WERI-Rb-1 (cell line): ENCODE measurements at places on chromosomes 16 and 17.
A peak's percentile ranks its signal among the peaks of the same experiment; 100 is the strongest.

DNA sequence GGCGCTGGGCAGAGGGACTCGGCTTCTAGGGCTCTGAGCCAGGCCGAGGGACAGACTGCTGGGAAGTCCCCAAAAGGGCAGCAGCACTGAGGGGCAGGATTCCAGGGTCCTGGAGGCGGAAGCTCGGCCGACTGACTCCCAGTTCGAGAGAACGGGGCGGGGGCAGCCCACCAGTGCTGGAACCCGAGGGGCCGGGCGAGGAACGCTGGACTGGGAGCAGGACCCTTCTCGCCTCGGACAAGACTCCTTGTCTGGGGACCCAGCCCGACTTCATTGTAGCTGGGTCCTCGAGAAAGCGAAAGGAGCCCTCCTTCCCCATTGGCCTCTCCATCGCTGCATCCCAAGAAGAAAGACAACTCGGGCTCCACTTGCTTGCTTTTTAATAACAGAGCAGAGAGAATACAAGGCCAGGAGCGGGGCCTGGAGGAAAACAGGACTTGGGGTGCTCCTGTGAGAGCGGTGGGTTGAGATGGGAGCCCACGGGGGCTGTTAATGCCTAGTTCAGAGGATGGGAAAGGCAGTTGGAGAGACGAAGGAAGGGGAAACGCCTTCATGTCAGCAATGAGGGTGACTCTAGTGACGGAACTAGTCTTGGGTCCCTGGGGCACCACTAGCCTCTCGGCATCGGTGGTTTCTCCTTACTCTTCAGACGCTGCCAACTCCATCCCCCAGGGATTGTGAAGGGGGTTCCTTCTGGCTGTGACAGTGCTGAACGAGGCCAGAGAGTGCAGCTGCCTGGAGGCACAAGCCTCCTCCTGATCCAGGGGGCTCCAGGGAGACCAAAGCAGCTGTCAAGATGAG is 492 bp upstream of the CAMTA2 start:
- no peak for DNase-seq

DNA sequence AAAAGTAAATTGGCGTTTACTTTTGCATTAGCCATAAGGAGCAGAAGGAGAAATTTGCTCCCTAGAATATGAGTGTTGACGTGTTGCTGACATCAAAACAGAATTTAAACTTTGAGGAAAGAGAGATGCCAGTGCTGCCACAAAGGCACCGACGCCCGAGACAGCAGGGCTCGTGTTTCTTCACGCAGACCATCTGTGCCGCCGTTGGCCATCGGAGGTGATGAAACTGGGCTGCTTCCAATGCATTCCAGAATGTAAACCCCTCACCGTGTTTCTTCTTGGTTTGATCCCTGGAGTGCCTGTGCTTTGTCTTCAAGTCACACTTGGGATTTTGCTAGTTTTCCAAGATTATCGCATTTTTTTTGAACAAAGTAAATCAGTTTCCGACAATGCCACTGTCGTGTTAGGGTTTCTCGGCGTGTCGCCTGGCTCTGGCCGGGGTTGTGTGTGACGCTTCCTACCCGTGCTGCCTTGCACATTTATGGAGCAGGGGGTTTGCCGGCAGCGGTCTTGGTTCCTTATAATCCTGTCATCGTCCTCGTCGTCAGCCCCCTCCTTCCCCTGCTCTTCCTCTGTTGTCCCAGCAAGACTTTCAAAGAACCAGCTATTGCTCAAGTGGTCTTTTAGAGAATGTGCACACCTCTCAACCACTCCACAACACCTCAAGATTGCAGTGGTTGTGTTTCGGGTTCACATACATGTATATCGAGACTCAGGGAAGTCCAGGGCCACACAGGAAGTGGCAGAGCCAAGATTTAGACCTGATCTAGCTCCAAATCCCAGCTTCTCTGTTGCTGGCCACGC is 103.9 kb downstream of the METRNL start:
- DNase-seq: peak; percentile 7

DNA sequence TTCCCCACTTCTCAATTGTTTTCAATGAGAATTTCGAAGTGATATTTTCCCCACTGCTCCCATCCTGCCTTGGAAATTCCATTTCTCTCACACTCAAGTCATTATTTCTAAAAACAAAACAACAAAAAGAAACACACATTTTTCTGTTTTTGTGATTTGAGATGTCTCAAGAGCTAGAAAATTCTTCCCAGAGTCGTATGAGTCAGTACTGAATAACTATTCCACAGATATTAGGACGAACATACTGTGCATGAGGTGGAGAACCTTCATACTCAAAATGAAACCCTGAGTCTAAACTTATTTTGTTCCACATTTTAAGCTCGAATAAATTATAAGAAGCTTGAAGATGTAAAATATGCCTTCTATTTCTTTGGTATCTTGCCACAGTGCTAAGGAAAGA is 204.6 kb downstream of the SLC39A11 start:
- DNase-seq: no peak

- DNase-seq: no peak
Measured at GRCh38 chr17:55432358-55433028, 10.9 kb upstream of the MMD start.

- no peak for DNase-seq
Measured at GRCh38 chr17:17849147-17849820, 12.5 kb upstream of the SREBF1 start.

DNA sequence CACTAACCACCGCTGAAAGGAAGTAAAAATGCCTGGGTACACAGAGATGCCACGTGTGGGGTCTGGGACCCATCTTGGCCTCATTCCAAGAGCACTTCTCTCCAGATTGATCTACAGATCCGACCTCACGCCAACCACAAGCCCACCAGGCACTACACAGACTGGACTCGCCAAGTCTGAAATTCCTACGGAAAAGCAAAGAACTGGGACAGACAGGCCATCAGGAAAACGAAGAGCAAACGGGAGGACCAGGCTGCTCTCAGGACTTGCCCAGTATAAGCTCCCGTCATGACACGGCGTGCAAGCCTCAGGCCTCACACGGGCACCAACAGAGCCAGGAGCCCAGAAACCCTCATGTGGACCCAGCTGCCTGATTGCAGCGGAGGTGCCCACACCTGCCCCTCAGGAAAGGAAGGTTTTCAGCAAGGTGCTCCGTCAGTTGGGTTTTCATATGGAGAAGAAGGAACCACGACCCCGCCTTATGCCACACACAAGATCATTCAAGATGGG is 20.1 kb upstream of the C16orf95 start:
- no peak for DNase-seq

- DNase-seq: no peak
Measured at GRCh38 chr16:80150978-80151721, 389.6 kb upstream of the DYNLRB2 start.

- DNase-seq: no peak
Measured at GRCh38 chr16:4380119-4381063, 8.7 kb downstream of the VASN start.

DNA sequence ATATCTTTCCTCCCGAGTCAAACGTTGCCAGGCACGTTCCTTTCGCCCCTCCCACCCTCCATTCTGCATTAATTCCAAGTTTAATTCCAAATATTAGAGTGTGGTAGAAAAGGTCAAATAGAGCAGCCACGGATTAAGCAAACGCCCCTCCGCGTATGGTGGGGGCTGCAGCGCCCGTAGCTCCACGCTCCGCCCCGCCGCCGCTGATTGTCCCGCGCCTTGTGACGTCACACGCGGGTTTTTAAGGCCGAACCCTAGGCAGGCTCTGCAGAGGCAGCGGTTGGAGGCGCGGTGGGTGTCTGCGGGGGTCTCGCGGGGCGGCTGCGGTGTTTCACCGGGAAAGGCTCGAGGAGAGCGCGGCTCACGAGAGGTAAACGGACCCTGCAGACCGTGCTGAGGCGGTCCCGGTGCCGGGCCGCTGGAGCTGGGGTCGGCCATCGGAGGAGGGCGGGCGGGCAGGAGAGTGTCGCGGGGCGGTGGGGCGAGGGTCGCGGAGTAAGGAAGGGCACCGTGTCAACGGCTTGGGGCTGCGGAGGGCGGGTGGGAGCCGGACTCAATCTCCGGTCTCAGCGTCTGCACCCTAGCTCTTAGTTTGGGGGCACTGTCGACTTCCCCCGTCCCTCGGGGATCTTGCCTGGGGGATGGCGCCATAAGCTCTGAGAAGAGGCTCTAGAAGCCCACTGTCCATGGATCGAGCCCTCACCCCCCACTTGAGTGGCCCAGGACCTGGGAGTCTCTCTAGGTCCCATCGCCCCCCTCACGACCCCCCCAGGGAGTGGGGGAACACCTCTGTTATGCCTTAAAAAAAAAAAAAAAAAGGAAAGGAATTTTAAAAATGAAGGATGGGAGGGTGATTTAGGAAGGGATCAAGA is at the start of gene ARL4D:
Gene ARL4D, plus strand, starts transcription at position 270 of the 872 bp plus-strand sequence. CDS start 740 bp downstream, outside the sequence.
- DNase-seq: peak; percentile 95

- no peak for DNase-seq
Measured at GRCh38 chr16:34758835-34759234, 1299.4 kb downstream of the TP53TG3F start.

DNA sequence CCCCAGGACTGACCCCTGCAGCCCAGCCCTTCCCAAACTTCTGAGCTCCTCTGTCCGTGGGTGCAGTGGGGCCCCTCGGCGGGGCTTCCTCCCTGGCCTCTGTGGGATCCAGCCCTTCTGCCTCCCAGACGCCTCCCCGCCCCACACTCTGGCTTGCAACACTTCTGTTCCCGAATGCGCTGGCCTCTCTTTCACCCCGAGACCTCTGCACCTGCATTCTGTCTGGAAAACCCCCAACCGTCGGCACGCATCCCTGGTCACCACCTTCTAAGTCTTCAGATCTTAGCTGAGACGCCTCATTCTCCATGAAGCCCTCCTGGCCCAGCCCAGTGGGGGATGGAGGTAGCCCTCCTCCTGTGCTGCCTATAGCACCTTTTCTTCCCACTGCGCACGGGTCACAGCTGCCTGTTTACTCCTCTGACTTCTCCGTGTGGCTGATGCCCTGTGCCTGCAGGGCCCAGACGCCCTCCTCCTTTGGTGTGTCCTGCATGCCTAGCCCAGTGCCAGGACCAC is 26.4 kb downstream of the TMEM235 start:
- DNase-seq: no peak

- no peak for DNase-seq
Measured at GRCh38 chr16:86379505-86379846, 130.9 kb upstream of the FOXF1 start.

DNA sequence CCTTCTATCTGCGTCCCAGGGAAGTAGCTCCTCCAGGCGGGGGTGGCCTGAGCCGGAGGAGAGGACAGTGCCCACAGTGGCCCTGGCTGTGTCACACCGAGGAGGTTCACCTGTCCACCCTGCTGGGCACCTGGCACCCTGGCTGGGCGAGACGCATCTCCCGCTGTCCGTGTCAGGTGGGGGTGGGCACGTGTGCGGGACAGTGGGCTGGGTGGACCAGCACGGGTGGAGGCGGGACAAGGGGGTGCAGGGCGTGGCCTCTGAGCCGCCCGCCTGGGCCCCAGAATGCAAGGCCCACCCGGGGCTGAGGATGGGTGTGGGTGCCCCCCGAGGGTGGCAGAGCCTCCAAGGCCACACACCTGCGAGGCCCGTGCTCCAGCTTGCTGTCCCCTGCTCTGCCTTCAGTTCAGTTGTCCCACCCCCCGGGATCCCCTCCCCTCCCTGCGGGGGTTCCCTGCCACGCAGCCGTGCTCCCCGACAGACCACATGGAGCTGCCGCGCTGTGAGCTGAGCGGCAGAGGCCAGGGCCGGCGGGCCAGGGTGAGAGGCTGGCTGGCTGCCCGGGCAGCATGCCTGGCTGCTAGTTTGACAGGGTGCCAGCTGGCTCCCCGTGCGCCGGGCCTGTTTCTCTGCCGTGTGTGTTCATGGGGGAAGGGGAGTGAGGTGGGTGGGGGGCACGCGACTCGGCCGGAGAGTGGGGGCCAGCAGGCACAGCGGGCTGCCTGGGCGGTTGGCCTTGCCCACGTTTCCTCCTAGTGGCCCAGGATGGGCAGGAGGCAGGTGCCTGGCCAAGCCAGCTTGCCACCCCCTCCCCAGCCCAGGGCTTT is 33.9 kb downstream of the BAHCC1 start:
- DNase-seq: no peak

DNA sequence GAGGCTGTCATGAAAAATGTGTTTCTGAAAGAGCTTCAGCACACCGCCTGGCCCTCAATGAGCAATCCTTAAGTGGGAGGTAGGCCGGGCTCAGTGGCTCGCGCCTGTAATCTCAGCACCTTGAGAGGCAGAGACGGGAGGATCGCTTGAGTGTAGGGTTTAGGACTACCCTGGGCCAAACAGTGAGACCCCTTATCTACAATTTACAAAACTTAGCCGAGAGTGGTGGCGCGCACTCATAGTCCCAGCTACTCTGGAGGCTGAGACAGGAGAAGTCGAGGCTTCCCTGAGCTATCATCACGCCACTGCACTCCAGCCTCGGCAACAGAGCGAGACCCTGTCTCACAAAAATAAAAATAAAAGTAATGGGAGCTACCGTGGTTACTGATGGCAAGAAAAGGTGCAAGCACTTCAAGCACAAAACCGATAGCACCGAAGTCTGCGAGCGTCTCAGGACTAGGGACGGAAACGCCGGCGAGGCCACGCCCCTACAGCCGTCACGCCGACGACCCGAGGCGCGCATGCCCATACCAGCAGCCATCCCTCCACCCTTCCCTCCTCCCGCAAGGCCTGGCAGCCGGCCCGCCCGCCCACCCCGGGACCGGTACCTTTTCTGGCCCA is 607 bp downstream of the THUMPD1 start:
- DNase-seq: peak; percentile 86

- no peak for DNase-seq
Measured at GRCh38 chr17:67576471-67577115, 141.1 kb upstream of the NOL11 start.

DNA sequence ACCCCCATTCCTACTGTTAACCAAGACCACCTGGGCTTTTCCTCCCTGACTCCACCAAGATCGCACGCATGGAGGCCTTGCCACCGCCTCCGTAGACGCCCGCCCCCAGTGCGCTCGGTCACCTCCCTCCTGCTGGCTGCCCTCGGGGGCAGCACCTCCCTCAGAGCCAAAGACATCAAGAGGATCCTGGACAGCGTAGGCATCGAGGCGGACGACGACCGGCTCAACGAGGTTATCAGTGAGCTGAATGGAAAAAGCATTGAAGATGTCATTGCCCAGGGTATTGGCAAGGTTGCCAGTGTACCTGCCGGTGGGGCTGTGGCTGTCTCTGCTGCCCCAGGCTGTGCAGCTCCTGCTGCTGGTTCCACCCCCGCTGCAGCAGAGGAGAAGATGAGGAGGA is 1.2 kb downstream of the EFCAB3 start:
- no peak for DNase-seq

- DNase-seq: no peak
Measured at GRCh38 chr17:28324781-28325180, 5.8 kb downstream of the TMEM97 start.

GRCh38 chr17:74975943-74976342 is 3.4 kb upstream of the HID1 start:
- no peak for DNase-seq

DNA sequence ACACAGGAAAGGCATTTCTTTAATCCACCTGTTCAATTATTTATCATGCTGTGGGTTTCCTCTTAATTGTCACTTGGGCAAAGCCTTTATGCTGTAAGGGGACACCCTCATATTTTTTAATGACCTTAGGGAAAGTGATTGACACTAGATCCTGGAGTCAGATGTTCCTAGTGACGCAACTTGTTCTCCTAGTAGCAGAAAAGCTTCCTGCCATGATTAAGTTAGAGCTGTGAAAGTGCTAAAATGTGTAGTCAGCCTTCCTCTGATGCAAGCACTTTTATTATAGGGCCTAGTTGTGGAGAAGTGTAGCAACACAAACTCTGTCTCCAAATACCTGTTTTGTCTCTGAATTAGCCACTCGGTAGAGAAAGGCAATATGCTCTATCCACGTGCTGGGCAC is 12.3 kb downstream of the TMEM100 start:
- no peak for DNase-seq

GRCh38 chr17:77242118-77242851 is 101.5 kb downstream of the SEC14L1 start:
- DNase-seq: no peak

- no peak for DNase-seq
Measured at GRCh38 chr17:64153565-64154312, 23.8 kb upstream of the ERN1 start.
